ENCODE measurements at places on chromosomes 5 and 9.
A peak's percentile ranks its signal among the peaks of the same experiment; 100 is the strongest.

GRCh38 chr5:125236981-125237380, 490.5 kb upstream of the ZNF608 start:
- no peak for DNase-seq

GRCh38 chr5:36786448-36787012, 90.0 kb upstream of the NIPBL start:
- no peak for DNase-seq

DNA sequence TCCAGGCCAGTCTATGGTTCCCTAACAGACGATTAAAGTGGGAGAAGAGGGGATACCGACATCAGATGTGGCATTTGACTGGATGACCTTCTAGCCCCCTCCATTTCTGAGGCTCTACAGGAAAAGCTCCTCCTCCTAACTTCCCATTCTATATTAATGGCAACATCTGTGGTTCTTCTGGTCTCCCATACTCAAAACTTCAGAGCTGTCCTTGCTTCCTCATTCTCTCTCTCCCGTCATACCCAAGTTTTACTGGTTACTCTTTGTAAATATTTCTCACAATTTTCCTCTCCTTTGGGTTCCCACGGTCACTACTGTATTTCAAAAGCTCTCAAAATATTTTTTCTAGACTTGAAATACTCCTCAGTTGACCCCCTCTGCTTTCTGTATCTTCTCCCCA, 36.0 kb upstream of the IL7R start:
- peak; percentile 34 for DNase-seq

- no peak for DNase-seq
Measured at GRCh38 chr5:7533941-7534340, 138.0 kb downstream of the ADCY2 start.

DNA sequence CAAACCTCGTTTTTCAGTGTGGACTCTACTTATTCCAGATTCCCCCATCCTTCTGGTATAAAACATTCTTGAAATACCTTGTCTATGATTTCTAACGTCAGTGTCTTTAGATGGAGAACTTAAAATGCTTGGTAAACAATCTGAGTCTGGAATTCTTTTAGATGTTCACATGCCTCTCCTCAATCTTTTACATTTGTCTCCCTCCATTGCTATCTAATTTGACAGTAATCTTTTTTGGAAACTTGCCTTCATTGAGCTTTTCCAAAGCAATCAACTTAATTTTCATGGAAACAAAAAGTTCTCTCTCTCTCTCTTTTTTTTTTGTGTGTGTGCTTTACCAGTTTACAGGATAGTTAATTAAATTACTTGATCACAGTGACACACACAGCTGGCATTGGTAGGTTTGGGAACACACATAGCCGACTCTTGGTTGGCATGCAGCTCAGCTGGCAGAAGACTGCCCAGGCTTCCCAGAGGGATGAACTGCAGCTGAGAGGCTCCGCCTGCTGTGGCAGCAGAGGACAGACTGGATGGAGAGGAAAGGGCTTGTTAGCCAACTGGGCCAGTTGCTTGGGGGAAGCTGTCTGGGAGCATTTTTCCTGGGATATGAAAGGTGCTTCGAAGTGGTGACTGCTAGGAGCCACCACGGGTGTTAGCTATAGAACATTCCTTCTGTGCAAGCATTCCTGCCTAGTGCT, 271.3 kb downstream of the ZSWIM6 start:
- no peak for DNase-seq

DNA sequence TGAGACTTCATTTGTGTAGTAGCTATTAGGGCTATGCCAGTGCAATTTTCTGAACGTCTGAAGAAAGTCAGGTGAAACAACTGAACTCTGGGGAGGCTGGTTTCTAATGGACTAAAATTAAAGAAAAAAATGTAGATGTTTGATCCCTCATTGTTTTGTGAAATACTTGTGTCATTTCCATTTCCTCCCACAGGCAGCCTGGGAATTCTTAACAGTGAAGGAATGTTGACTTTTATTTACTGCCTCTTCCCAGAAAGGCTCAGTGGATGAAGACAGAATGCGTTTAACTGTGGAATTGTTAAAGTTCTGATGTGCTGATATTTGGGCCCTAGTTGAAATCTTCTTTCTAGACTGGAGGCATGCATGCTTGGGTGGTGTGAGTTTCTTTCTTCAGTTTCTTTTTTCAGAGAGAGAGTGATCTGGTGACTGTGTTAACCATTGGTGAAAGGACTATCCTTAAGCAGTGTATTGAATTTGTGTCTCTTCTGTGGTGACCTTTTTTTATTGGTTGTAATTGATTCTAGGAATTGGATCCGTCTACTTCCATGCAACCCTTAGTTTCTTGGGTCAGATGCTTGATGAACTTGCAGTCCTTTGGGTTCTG, 15.5 kb downstream of the ACER2 start:
- no peak for DNase-seq

- DNase-seq = peak; percentile 57
Measured at GRCh38 chr9:33025572-33026342, 684 bp downstream of the DNAJA1 start.
